Kidney (tissue), 22 donors: ENCODE measurements at places on chromosomes 4 and X. TPM values are rescaled to one million over a fixed set of nuclear protein-coding genes. Genes with fewer than 3 reads are reported as not detected.

DNA sequence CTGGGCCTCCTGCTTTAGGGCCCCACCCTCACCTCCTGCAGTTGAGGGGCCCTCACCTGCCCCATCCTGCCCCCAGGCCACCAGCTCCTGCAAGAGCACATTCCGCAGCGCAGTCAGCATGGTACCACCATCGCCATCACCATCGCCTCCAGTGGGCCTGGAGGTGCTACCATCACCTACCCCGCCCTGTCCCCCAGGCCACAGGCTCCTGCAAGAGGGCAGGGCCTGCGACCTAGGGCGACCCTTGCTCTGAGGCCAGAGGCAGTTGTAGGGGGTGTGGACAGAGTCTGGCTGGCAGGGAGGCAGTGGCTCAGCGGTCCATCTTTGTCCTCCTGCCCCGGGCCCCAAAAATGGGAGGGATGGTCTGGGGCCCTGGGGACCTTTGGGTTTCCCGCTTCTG is 3.9 kb upstream of the HAUS7 start:
- H3K27me3 ChIP-seq, result no peaks in the 10 kb centered on the region
- peaks cover 7% of the 10 kb centered on the region for H3K4me1 ChIP-seq
- DNase-seq, result no peak
- H3K27ac ChIP-seq, result no peak overlapping the region
- H3K36me3 ChIP-seq, result no peaks in the 10 kb centered on the region

DNA sequence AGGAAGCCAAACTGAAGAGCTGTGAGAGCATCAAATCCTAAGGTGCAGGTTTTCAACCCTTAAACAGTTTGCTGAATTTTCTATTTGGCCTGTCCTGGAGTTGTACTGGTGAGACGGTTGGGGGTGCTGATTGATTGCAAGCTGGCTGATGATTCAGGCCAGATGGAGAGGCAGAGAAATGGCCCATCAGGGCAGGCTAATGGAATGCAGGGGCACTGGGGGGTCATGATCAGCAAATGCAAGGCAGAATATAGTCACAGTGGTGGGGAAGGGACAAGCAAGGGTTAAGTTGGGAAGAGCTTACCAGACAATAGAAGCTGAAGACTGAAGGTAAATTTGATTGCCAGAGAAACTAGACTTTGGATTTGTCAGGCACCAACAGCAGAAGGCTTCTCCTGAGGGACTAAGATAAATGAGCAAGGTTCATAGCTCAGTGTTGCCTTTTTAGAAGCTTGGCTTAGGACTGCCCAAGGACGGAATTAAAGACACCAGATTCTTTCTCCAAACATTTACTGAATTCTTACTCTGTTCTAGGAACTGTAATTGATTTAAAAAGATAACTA is 4.3 kb upstream of the AADAT start:
- peaks cover 2% of the 10 kb centered on the region for H3K4me1 ChIP-seq
- no peaks in the 10 kb centered on the region for H3K27me3 ChIP-seq
- no peak for DNase-seq
- no peaks in the 10 kb centered on the region for H3K36me3 ChIP-seq
- no peak overlapping the region for H3K4me3 ChIP-seq

The GRXCR1 gene
- polyA plus RNA-seq, result not detected

- DNase-seq, result no peak
- no peaks in the 10 kb centered on the region for H3K4me1 ChIP-seq
- H3K27me3 ChIP-seq, result no peaks in the 10 kb centered on the region
- no peaks in the 10 kb centered on the region for H3K36me3 ChIP-seq
- H3K27ac ChIP-seq, result no peak overlapping the region
Measured at GRCh38 chrX:124085063-124085462, 123.6 kb downstream of the STAG2 start.

GRCh38 chr4:7217474-7218321 is 25.4 kb downstream of the SORCS2 start:
- H3K4me3 ChIP-seq, result no peak overlapping the region
- no peak overlapping the region for H3K27ac ChIP-seq
- no peak for DNase-seq
- no peaks in the 10 kb centered on the region for H3K4me1 ChIP-seq
- no peaks in the 10 kb centered on the region for H3K36me3 ChIP-seq
